SK-N-SH (cell line): ENCODE measurements at places on chromosomes 7 and 10.

DNA sequence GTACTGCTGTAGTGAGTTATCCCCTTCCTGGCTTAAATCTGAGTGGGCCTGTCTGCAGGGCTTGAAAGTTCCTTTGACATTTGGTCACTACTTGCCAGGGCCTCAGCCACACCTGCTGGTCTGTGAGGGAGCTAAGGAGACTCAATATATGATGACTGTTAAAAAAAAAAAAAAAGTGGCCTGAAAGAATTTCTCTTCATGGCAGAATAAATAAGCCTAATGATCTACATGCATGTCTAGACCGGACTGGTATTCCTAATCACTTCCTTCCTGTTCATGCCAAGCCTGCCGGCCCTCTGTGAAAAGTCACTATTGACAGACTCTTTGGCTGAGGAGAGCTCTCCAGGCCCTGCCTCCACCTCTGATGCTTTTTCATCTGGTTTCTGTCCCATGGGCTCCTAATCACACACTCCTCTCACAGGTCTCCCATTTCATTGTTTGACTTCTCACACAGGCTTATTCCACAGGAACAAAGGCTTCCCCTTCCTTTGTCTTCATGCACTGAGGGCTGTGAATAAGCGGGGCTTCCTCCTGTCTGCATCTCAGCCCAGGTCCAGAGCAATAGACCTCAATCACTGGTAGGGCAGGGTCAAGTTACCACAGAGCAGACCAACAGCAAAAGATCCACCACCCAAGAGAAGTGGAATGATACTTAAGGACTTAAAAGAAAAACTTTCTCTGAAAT is 99.1 kb upstream of the SEC61G start:
- no peak for DNase-seq

DNA sequence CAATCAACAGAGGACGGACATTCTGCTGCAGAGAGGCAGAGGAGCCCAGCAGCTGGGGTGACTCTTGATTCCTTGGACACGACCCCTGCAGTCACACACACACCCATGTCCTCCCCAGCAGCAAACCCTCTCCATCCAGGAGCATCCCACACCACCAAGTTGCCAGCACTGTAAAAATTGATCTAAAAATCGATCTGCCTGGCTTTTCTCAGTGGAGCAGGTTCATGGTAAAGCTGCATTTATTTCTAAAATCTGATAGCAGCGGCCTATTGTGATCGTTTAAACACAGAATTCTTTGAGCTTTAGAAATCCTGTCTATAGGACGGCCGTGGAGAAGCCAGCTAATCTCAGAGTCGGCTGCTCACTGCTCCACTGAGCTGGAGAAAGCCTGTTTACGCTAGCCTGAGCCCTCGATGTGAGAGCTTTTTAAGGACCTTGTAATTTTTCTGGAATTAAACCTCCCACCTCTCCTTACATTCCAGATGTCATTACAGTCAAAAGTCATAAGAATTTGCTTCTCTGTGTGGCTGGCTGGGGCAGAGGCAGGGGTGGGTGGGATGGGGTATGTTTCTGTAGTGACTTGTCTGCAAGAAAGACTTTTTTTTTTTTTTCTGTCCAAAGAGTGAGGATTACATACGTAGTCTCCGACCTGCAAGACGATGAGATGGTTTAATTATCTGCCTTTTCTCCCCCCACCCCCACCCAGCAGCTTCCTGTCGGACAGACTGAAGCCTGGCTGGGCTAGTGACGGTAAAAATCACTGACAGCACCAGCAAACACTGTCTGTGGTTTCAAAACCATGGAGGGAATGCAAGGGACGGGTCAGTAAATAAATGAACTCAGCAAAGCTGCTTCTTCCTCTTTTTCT is 31.6 kb downstream of the TRIM8 start:
- DNase-seq: no peak

GRCh38 chr10:125629758-125630376 is 53.1 kb downstream of the TEX36 start:
- DNase-seq: peak; percentile 66

DNA sequence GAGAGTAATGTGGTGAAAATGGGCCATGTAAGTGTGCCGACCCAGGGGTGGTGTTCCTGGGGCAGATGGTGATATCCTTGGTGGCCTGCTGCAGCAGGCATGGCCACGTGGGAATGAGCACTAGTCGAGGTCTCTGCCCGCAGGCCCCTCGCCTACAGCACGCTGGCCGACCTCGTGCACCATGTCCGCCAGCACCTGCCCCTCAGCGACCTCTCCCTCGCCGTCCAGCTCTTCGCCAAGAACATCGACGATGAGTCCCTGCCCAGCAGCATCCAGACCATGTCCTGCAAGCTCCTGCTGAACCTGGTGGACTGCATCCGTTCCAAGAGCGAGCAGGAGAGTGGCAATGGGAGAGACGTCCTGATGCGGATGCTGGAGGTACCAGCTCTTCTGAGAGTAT is 30.3 kb downstream of the TRRAP start:
- DNase-seq: no peak

- no peak for DNase-seq
Observed at GRCh38 chr10:133403784-133404183, 9.8 kb downstream of the MTG1 start.

DNA sequence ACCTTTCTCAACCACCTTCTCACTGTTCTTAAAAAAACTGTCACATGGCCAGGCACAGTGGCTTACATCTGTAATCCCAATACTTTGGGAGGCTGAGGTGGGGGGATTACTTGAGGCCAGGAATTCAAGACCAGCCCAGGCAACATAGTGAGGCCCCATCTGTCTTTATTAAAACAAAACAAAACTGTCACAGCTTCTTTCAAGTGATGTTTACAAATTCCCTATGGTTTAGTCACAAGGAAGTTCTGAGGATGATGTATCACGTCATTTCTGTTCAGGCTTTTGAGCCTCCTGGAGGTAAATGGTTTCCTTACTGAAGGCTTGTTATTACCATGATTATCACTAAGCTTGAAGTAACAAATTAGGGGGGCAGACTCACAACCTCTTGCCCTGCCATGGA is 186.2 kb downstream of the CFTR start:
- no peak for DNase-seq

DNA sequence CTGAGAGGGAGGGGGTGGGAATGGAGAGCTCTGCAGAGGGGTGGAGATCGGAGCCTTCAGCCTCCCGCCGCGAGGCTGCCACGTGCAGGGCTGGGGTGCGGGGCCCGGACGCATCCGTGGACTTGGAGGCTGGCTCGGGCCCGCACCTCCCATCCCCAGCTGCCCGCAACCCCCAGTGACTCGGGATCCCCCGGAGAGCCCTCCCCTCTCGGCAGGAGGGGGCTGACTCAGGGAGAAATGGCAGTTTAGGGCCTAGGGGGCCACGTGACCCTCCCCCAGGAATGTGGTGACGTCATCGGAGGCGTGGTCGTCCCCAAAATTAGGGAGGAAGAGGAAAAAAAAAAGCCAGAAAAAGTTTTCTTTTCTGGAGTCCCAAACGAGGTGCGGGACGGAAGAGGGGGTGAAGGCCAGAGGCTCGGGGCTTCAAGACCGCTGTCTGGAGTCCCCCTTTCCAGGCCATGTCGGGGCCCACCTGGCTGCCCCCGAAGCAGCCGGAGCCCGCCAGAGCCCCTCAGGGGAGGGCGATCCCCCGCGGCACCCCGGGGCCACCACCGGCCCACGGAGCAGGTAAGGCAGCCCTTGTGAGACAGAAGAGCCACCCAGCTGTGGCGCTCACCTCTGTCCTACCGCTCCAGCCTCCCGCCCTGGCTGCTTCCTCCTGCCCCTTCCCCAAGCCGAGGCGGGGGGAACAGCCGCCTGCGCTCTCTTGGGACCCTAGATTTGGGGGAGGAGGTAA is at the start of gene TRIP6:
TSS of gene TRIP6 (plus strand) at position 348 of the 736 bp plus-strand sequence. CDS start at position 459, 111 bp downstream.
- DNase-seq: peak; percentile 59

GRCh38 chr10:100146398-100146797 is 39.4 kb downstream of the ERLIN1 start:
- DNase-seq: no peak

DNA sequence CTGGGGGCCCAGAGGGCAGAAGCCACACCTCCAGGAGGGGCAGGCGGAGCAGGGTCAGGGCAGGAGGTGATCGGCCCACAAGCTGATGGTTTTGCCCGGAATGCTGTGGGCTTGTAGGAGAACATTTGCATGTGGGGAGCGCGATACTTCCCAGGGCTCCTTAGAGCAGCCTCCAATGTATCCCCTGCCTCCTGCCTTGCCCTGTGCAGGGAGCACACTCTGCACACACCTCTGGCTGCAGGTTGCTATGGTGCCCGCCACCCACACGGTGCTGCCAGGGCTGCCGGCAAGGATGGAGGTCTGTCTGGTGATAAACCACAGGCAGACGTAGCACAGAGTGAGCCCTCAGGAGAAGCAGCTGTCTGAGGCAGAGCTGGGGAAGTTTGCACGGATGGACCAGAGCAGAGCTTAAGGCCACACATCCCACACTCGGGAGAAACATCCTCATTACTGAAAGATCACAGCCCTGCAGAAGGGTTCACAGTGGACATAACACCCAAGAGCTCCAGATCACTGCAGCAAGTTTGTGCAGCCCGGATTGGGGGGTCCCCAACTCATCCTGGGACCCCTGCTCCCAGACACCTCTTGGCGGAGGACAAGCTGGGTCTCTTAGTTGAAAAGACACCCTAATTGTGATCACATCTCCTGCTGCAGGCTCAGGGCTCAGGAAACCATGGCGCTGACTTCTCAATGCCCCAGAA is 41.8 kb downstream of the VIPR2 start:
- peak; percentile 61 for DNase-seq

DNA sequence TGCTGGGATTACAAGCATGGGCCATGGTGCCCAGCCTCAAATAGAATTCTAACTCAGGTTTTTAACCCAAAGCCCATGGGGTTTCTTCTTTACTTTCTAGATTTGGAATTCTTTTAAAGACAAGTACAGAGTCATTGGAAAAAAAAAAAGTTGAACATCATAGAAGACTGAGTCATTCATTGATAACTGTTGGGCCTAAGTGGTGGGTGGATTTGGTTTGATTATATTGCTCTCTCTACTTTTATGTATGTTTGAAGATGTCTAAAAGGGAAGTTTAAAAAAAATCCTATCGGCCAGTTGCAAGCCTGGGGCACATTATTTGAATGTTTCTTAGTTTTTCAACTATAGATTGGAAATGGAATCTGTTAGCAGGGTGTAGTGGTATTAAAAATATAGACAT is 49.7 kb downstream of the INPP5F start:
- DNase-seq: no peak

DNA sequence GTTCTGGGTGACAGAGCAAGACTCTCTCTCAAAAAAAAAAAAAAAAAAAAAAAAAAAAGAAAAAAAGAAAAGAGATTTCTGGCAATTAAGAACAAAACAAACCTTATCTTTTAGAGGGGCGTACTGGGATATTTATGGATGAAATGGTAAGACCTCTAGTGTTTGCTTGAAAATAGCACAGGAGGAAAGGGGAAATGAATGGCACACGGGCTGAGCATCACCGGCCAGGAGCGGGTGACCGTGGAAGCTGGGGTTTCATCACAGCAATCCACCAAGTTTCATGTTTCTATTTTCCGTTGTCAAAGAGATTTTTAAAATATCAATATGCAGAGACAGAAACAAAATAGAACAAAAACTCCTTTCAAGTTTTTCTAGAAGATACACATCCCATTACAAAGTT is 105.6 kb downstream of the SVIL start:
- no peak for DNase-seq

GRCh38 chr10:79335470-79336235 is 11.6 kb upstream of the PPIF start:
- no peak for DNase-seq

- no peak for DNase-seq
Observed at GRCh38 chr7:13032576-13032975, 345.1 kb downstream of the ARL4A start.

DNA sequence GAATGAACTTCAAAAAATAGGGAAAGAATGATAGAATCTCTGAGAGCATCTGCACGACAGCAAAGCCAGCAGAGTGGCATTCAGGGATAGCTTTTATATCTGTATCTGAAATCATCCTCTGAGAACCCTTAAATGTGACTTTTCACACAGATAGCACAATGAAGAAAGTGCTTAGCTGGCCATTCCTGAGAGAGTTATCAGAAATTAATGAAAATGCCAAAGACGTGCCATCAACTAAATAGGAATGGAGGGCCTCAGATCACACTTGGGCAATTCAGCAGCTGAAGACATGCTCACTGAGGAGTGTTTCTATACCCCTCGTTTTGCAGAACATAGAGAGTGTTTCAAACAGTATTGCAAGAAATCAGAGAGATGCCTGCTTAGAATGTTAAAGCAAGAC is 51.6 kb downstream of the AKR1B1 start:
- DNase-seq: no peak

GRCh38 chr7:65475734-65476319 is 102.2 kb downstream of the ZNF92 start:
- DNase-seq: no peak

GRCh38 chr7:6205971-6206660 is 66.3 kb downstream of the CYTH3 start:
- DNase-seq: peak; percentile 82

GRCh38 chr7:5594616-5595544 is 171.2 kb upstream of the TNRC18 start:
- DNase-seq: peak; percentile 65
